Fibroblast of the aortic adventitia (primary cell): ENCODE measurements at places on chromosomes 2 and 18. TPM values are rescaled to one million over a fixed set of nuclear protein-coding genes. Genes with fewer than 3 reads are reported as not detected.

Gene ACMSD
- not detected in 2 replicates for total RNA-seq

Gene LAPTM4A
- total RNA-seq = 90.2 and 251 TPM in 2 replicates

Gene C18orf54
- total RNA-seq = 10.5 and 12.7 TPM in 2 replicates

Gene TMEM37
- not detected in 2 replicates for total RNA-seq

Gene SERPINB10
- not detected in 2 replicates for total RNA-seq

Gene TGIF1
- 68.4 and 106 TPM in 2 replicates for total RNA-seq

Gene ALPI
- not detected in 2 replicates for total RNA-seq

Gene ITGA4
- 8.9 and 27.6 TPM in 2 replicates for total RNA-seq

Gene ITPRIPL1
- total RNA-seq = 2.5 and 3.4 TPM in 2 replicates

Gene TLX2
- total RNA-seq = not detected in 2 replicates

Gene GYPC
- 38.7 and 62.7 TPM in 2 replicates for total RNA-seq

Gene GPR39
- total RNA-seq = 0.41 and 12.7 TPM in 2 replicates

Gene CSRNP3
- total RNA-seq = 2.3 and 3.4 TPM in 2 replicates

Gene ZNF521
- total RNA-seq = 35.7 and 48.6 TPM in 2 replicates

Gene CHMP1B
- 34.5 and 61.7 TPM in 2 replicates for total RNA-seq

Gene DYNAP
- not detected in 2 replicates for total RNA-seq

Gene HAT1
- total RNA-seq = 42.0 and 81.4 TPM in 2 replicates

Gene BCL11A
- 0.09 TPM in 1 of 2 replicates, not detected in the other for total RNA-seq

Gene CCT4
- 145 and 179 TPM in 2 replicates for total RNA-seq

Gene GPC1
- 44.7 and 69.6 TPM in 2 replicates for total RNA-seq

Gene FSHR
- total RNA-seq = not detected in 2 replicates

Gene LCT
- not detected in 2 replicates for total RNA-seq

Gene RPIA
- 7.6 and 24.1 TPM in 2 replicates for total RNA-seq

Gene TYMS
- 1.1 and 25.7 TPM in 2 replicates for total RNA-seq

Gene ATOH8
- total RNA-seq = 17.0 and 22.0 TPM in 2 replicates

Gene SMIM21
- total RNA-seq = not detected in 2 replicates

Gene CCDC178
- 0.72 and 0.74 TPM in 2 replicates for total RNA-seq

Gene ANKRD30B
- 0.36 and 2.7 TPM in 2 replicates for total RNA-seq

Gene DNER
- total RNA-seq = 0.72 TPM in 1 of 2 replicates, not detected in the other

Gene G6PC2
- total RNA-seq = not detected in 2 replicates

Gene ZC3H6
- total RNA-seq = 2.9 and 7.5 TPM in 2 replicates

Gene B3GNT2
- total RNA-seq = 14.1 and 14.2 TPM in 2 replicates

Gene SKA1
- total RNA-seq = 3.0 and 29.5 TPM in 2 replicates

Gene TRIM43B
- total RNA-seq = not detected in 2 replicates

Gene TSPYL6
- total RNA-seq = 0.25 TPM in 1 of 2 replicates, not detected in the other

Gene YES1
- 43.1 and 156 TPM in 2 replicates for total RNA-seq
